Thoracic aorta endothelial cell (primary cell): ENCODE measurements at places on chromosomes 16 and 17. TPM values are rescaled to one million over a fixed set of nuclear protein-coding genes. Genes with fewer than 3 reads are reported as not detected.

KRT20 gene
- not detected in 2 replicates for total RNA-seq

GPRC5B gene
- total RNA-seq, result 23.5 and 23.8 TPM in 2 replicates

PDIA2 gene
- total RNA-seq, result 0.29 and 0.66 TPM in 2 replicates

ARHGDIG gene
- total RNA-seq, result 0.79 and 1.7 TPM in 2 replicates

KLHL11 gene
- total RNA-seq, result 35.5 and 38.2 TPM in 2 replicates
